ENCODE measurements at places on chromosomes 4 and X.

GRCh38 chrX:47564438-47565085, 3.6 kb downstream of the ARAF start:
- no peak for DNase-seq

DNA sequence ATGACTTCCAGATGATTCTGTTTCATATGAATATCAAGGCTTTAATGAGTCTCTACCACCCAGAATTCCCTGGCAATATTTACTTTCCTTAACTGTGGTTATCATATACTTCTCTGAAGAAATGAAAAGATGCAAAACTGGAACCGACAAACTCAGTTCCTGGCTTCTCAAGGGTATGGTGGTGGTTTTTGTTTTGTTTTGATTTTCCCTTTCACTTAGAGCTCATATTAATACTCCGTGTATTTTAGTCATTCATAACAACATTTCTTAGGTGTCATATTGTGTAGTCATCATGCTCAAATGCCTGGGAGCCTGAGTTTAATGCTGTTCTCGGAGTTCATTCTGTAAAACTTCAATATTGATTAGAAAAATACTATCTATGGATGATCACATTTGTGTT, 665 bp downstream of the TRPC5OS start:
- DNase-seq = no peak

DNA sequence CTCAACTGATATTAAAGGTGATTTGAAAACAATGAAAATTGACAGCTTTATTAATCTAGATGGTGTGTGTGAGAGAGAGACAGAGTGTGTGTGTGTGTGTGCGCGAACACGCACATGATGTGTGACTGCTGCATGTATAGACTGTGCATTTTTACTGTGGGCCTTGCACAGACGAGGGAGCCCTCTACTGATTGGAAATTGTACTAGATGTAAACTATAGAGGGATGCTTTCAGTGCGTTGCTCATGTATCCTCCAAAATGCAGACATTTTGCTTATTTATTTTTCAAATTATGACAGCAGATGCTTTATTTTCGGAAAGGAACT, 168.4 kb upstream of the GK2 start:
- DNase-seq = no peak

DNA sequence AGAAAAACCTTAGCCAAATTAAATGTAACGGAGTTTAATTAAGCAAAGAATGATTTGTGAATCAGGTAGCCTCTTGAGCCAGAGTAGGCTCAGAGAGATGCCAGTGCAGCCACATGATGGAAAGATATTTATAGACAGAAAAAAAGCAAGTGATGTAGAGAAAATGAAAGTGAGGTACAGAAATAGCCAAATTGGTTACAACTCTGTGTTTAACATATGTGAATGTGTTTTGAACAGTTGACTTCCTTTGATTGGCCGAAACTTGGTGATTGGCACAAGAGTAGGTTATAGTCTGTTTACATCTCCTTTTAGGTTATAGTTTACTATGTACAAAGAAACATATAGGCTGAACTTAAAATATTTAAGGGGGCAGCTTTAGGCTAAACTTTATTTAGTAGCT, 459.9 kb upstream of the BOD1L1 start:
- DNase-seq = no peak

DNA sequence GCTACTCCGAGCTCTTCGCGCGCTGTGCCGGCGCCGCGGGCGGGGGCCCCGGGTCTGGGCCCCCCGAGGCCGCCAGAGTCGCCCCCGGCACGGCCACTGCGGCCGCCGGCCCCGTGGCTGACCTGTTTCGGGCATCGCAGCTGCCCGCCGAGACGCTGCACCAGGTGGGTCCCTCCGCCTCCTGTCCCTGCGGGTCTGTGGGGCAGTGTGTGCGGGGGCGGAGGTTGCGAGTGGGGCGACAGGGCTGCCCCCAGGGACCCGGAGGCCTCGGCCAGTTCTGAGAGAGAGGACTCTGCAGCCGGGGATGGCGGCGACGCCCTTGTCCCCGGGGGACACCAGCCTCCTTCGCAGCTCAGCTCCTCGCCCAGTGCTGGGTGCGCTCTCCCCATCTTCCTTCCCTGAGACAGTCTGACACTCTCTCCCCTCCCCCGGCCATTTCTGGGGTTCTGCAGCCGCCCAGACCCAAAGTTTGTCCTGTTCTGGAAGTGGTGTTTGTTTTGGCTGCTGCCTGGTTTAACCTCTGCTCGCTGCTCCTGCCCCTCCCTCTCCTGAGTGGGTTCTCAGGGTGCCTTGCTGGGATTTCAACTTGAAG, 609 bp downstream of the REPS2 start:
- peak; percentile 18 for DNase-seq

- no peak for DNase-seq
Observed at GRCh38 chr4:16480011-16480410, 253.7 kb upstream of the TAPT1 start.

GRCh38 chr4:73948990-73949706, 32.7 kb downstream of the PF4 start:
- no peak for DNase-seq

DNA sequence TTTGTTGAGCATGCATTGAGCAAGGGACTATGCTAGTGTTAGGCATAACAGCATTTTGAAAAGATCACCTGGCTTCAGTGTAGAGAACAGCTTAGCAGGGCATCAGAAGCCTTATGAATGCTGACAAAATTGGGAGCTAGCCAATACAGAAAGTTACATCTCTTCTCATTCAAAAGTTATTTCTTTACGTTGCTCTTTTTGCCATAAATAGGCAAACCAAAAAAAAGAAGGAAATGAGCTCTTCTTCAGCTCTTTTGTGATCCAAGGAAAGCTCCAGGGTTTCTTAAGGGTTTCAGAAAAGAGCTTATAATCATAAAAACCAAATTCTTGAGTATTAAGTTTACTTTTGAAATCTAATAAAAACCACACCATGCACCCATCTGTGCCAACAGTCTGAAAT, 35.2 kb upstream of the LNX1 start:
- DNase-seq = no peak

DNA sequence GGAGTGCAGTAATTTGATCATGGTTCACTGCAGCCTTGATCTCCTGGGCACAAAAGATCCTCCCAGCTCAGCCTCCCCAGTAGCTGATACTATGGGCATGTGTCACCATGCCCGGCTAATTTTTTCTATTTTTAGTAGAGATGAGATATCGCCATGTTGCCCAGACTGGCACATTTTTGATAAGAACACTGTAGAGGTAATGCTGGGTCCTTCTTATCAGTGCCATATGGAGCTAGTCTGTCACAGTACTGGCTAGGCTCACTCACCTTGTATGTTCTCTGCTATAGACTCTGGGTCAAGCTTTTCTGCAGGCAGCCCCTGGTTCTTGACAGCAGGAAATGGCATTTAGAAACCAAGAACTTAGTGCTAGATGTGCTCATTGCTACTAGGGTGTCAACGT, 53.9 kb downstream of the BCOR start:
- no peak for DNase-seq

- peak; percentile 29 for DNase-seq
Observed at GRCh38 chr4:150078579-150079080, 385 bp downstream of the DCLK2 start.

GRCh38 chr4:153560908-153561307, 94.7 kb downstream of the TMEM131L start:
- DNase-seq = no peak

DNA sequence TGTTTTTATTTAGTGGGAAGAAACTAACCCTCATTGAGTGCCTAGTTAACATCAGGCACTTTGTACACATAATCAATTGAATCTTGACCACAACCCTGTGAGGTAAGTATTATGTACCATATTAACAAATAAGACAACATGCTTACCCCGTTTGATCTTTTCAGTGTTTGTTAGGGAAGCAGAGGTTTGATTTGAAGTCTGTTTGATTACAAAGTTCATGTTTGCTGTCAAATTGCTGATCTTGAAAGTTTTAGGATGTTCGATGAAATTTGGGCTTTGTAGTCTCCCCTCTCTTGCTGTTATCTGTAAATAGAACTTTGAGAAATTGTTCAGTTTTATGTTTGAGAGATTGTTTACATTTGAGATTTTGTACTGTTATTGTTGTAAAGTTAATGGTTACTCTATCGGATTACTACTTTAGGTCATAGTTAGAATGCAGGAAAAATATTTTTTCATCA, 13.4 kb upstream of the ADH4 start:
- no peak for DNase-seq

DNA sequence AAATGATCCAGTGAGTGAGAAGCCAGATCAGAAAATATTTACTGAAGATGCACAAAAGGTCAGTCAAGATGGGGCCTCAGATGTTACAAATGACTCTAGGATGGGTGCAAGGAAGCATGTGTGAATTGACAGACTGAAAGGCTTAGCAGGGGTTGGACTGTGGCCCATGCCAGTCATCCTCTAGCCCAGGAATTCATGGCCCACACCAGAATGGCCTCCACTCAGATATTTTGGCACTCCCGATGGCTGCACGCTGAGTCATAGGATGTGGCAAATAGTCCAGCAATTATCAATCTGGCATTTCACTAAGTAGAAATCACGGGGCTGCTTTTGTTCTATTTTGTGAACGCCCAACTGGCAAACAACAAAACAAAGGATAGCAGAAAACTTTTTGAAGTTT, 406.5 kb downstream of the IQCM start:
- no peak for DNase-seq

GRCh38 chrX:122567911-122568310, 616.2 kb upstream of the GRIA3 start:
- DNase-seq = no peak

DNA sequence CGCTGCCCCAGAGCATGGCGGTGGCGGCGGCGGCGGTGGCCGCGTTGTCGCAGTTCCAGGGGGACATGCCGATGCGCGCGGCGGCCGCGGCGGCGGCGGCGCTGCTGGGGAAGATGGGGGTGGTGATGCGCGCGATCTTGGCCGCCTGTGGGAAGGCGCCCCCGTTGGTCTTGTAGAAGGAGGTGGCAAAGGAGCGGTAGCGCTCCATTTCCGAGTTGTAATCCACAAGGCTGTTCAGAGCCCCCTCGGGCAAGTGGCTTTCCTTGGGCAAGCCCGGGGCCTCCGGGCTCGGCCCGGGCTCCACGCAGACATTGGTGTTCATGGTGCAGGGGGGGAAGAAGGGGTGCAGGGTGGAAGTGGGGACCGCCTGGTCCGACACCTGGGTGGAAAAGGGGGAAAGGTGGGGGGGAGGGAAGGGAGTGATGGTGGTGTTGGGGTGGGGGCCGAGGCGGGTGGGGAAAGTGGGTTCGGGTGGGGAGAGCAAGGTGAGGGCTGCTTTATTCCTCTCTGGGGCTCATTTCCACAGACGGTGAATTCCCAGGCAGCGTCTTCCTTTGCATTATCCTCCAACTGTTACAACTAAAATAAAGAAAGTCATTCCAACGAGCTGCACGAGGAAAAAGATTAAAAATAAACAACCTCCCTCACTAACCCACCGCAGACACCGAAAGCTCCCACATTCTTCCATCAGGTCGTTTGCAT, 3.1 kb downstream of the CXXC4 start:
- peak; percentile 51 for DNase-seq

DNA sequence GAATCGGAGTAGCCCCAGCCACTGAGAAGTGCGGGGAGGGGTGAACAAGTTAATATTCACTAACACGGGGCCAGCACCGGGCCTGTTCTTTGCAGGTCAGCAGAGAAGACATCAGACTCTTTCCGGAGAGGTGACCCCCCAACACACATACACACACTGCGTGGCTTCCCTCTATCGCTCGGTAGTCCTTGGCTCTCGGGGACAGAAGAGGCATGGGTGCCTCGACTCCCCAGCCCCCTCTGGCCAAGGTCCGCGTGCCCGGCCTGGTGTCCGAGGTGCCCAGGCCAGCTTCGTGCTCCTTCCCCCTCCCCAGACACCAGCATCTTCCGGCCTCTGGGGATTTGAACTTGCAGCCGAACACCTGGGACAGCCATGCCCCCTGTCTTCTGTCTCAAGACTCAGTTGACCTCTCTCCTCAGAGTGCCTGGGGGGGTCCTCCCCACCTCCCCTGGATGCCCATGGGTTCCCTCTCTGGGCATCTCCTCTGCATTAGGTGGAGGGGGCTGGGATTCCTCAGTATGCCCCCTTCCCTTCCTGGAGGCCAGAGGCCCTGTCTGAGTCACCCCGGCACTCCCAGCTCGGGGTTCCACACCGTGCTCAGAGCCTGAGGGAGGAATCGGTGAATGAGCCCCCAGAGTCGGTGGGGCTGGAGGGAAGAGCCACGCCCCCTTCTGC, 104.5 kb downstream of the SORCS2 start:
- DNase-seq = no peak

- DNase-seq = no peak
Observed at GRCh38 chr4:98484031-98484430, 174.4 kb downstream of the TSPAN5 start.

DNA sequence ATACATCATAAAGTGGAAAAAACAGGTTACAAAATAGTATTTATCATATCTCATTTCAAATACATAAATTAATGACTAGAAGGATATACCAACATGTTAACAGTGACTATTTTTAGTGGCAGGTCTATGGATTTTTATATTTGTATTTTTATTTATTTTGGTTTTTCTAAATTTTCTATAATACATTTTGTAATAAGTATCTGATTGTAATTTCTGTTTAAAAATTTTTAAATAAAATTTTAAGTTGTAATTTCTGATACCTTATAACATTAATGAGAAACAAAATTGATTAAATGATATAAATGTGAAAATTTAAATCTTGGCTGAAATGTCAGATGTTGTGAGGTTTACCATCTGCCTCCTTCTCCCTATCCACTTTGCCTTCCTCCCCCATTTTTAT, 2.5 kb downstream of the NONO start:
- DNase-seq = no peak

DNA sequence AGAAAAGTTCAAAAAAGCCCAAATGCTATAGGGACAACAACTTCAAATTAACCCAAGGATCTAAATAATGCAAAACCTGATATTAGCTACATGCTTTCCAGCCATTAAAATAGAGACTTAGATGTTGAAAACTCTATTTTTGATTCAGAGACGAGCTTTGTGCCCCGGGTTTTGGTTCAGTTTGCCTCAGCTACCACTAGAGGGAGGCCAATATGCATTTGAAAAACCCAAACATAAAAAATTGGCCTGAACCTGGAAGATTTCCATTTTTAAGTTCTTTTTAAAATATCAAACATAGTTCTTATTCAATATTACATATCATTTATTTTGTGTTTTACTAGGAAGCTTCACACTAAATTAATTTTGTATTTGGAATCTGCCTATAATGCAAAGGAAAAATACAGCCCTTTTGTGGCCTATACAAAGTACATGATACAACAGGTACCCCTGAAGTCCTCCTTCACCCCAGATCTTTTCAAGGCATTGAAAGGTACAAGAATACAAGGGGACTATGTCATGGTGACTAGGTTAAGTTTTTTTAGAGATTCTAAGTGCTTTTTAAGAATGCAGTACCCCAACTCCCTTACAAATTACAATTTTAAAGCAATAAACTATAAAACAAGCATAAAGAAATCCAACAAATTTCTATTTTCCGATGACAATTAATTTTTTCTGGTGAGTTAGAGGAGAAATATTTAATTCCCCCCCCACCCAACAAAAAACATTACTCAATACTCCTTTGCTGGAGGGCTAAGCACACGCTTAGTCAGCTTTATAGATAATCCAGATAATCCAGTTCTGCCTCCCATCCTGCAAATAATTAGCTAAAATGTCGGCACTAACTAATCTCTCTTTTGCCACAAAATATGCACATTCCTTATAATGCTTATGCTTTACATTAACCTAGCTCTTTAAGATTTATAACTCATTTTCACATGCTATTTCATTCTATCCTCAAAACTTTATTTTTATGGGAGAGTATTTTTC, 97.7 kb upstream of the PTPN13 start:
- peak; percentile 46 for DNase-seq

- no peak for DNase-seq
Observed at GRCh38 chrX:15274946-15275345, 5.1 kb upstream of the ASB9 start.

Measured in GM10248 (cell line).